Stimulated activated CD8-positive, alpha-beta memory T cell treated with anti-CD3 and anti-CD28 coated beads, Interleukin-4, amount 100 ng/mL, for 1 hour (primary cell): ENCODE measurements at places on chromosomes 7 and 10.

DNA sequence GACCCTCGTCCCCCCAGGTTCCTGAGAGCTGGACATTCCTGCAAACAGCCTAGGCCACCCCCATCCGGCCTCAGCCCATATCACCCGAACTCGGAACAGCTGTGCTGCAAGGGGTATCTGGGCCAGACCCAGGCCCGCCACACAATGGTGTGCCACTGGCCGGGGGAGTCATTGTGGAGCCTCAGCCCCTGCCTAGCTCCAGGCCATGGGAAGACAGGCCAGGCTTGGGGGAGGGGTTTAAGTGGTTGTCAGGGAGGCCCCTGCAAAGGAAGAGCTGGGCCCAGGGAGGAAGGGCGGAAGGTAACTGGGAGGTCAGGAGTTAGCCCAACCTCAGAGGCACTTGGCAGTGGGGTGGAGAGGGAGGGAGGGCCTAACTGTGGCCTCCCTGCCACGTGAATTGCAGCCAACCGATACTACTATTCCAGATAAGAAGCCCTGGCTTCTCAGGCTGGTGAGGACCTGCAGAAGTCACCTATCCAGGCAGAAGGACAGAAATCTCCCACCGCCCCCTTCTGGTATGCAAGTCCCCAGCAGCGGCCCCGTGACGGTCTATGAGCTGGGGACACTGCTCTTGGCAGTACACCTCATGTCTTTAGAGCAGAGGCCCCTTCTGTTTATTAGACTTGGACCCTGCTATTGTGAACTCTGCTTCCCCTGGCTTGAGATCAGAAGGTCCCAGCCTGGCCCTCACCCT is 26.8 kb downstream of the VSIR start:
- DNase-seq = no peak

DNA sequence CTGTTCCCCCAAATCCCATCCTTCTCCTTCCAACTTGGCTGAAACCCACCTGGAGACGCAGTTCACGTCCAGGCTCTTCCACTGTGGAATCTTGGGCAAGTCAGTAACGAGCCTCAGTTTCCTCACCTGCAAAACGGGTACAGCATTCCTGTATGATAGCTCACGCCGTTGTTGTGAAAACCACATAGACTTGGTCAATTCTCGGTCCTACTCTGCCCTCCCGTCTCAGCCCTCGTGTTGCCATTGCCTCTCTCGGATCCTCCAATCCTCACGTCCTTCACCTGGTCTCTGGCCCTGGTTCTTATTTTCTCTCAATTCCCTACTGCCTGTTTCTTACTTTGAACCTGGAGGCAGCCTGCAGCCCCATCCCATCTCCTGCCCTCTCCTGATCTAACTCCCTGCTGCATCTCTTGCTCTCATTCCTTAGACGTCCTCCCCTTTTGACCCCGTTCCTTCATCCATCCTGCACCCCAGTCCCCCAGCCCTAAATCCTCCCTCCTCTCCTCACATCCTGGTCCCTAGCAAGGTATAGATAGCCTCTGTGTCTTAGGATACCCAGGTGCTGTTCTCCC is 2.0 kb upstream of the MUC12 start:
- DNase-seq = no peak

DNA sequence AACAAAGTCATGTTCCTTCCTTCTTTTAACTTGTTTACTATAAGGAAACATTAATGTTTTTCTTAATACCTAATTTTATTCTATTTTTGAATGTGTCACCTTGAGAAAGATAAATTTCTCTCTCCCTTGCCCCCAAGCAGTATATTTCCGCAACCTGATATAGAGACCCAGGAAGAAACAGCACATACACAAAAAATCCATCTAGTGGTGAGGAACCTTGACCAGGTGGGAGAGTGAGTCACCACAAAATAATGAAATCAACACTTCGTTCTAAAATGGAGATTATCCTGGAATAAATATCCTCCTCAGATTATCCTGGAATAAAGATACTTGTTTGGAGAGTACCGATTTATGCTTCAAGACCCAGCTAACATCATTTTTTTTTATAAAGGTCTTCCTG is 232.9 kb upstream of the PTN start:
- DNase-seq = no peak

DNA sequence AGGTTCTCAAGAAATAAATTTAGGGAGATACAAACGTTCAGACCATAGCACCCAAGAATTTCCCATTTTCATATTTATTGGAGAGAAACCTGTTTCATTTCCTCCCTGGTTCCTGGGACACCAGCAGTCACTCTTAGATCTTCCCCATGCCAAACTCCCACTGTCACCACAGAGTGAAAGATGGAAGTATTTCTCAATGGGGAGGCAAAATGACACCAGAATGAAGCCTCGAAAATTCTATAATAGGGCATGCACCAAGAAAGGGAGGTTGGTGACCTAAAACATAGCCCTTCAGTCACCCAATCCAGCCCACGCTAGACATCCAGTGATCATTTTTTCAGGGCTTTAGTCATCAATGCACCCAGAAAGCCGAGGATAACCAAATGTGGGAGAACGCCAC is 148.1 kb upstream of the PLXDC2 start:
- no peak for DNase-seq

GRCh38 chr10:31390804-31391203 is 71.8 kb downstream of the ZEB1 start:
- no peak for DNase-seq

DNA sequence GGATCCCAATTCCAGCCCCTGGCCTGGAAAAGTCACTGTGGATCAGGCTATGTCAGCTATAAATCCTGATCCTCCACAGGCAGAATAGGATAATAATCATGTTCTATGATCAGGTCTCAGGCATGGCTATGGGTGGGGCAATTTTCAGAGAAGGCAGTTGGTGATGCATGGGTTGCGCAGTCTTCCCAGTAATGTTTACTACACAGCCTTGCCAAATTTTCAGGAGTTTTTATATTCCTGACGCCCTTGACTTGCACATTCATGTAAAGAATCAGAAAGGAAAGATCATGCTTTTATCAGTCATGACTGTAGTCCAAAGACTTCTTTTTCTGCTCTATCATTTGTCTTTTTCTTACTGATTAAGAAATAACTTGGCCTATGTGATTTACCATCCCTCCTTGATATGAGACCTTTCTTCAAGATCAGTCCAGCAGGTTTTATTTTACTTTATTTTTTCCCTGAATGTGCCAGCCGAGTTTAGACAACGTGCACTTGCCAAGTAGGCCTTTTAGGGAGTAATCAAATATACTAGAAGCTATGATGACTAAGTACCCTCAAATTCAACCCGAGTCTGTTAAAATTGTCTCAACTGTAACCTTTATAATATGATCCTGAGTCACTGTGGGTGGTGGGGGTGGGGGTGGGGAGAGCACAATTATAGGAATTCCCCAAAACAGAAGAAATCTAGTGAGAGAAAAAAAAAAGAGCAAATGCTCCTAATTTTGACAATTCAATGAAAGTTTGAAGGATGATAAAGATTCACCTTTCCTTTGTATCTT is 31.9 kb downstream of the ARL4A start:
- DNase-seq = no peak

- DNase-seq = no peak
Measured at GRCh38 chr7:87347664-87348063, 2.2 kb downstream of the CROT start.

GRCh38 chr7:81871606-81872265 is 101.9 kb upstream of the HGF start:
- DNase-seq = no peak

DNA sequence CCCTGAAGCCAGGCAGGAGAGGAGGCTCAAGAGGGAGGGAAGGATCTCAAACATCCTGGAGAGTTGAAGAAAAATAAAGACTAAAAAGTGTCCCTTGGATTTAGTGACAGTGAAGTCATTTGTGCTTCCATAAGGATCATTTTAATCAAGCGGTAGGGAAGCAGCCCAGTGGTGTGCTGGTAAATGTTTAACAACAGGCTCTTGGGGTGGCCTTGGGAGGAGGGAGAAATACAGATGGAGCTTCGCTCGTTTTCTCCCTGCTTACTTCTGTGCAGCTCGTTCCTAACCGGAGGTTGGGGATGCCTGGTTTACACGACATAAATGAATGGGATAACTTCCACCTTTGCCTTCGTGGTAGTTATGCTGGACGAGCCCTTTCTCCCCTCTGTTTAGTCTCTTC is 140.0 kb downstream of the CAMK1D start:
- no peak for DNase-seq

- DNase-seq = peak; percentile 9
Measured at GRCh38 chr7:98251231-98251600, 816 bp downstream of the TECPR1 start.

DNA sequence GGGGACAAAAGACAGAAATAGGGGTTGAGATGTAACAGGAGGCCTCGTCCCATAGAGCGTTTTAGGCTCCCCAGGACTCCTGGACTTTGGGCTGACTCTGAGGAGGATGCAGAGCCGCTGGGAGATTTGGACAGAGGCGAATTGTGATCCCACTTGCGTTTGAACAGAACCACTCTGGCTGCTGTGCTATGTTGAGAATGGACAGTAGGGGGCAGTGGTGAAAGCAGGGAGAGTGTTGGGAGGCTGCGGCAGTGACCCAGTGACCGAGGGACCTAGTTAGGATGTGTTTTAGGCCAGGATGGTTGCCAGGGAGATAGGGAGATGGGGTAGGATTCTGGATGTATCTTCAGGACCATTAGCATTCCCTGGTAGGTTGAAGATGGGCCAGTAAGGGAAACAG is 271.6 kb downstream of the CCDC3 start:
- DNase-seq = no peak

DNA sequence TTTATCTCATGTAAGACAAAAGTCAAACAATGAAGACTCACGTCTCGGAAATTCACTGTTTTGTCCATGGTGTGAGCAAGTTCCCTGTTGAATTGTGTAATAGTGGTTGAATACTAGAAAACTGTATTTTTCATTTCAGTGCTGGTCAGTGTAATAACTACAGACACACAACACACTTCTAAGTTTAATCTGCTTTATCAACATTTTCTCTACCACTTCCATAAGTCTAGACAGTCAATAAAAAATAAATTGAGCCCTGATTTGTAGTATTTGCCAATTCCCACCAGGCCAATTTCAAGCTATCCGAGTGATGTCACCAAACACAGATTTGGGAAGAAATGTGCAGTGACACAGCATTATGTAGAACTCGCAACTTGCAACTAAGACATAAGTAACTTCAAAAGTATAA is 81.9 kb downstream of the GPR141 start:
- DNase-seq = no peak

GRCh38 chr7:151655555-151655954 is 135.9 kb upstream of the RHEB start:
- no peak for DNase-seq

GRCh38 chr7:158284617-158285382 is 302.8 kb downstream of the PTPRN2 start:
- DNase-seq = no peak

GRCh38 chr7:39094731-39095130 is 117.0 kb downstream of the POU6F2 start:
- no peak for DNase-seq

GRCh38 chr7:102926783-102927140 is 14.0 kb downstream of the LRRC17 start:
- no peak for DNase-seq

- no peak for DNase-seq
Measured at GRCh38 chr10:115861864-115862263, 411.1 kb downstream of the GFRA1 start.

- DNase-seq = no peak
Measured at GRCh38 chr7:56290548-56290947, 174.3 kb upstream of the NUPR2 start.

- DNase-seq = no peak
Measured at GRCh38 chr10:94997741-94998174, 59.3 kb downstream of the CYP2C9 start.

DNA sequence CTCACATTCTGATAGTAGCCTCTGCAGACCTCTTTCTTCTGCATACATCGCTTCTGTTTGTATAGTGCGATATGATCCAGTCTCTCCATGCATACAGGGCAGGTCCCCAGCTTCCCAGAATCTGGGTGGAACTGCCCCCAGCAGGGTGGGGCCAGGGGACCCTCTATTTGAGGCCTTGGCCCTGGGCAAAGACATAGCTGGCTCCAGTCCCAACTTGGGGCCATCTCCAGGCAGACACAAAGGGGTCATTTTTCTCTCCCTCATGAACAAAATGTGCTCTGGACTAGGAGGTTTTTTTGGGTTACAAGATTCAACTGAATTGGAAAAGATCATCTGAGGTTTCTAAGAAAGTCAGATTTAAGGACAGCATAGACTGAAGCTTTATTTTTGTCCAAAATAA is 21.1 kb upstream of the HSPA12A start:
- DNase-seq = no peak

- no peak for DNase-seq
Measured at GRCh38 chr7:127927348-127927696, 103.9 kb downstream of the LRRC4 start.

DNA sequence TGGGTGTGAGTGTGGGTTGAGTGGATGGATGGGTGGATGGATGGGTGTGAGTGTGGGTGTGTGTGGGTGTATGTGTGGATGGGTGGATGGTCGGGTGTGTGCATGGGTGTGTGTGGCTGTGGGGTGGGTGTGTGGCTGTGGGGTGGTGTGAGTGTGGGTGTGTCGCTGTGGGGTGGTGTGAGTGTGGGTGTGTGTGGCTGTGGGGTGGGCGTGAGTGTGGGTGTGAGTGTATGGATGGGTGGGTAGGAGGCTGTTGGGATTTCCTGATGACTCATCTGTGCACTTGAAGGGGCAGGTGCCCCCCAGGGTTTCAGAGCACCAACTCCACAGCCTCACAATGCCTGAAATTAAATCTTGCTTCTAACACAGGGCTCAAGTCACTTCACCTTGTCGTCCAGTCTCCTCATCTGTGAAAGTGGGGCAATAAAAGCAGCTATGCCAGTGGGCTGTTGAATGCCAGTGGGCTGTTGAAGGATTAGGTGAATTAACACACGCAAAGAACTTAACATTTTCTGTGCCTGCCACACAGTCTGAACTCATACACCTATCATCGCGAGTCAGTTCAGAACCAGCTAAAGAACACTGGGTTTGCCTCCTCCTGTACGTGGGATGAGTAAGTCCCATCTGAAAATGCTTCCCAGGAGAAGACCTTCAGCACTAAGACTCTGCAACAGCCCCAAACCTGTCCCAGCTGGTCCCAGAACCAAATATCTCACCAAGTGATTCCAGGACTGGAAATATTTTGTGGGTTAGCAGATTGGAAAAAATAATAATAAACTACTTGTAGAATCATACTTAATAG is 32.0 kb downstream of the SFMBT2 start:
- DNase-seq = no peak
